ENCODE measurements at places on chromosomes 1 and 21.

- no peak for DNase-seq
Measured at GRCh38 chr1:26960625-26960966, 328 bp upstream of the KDF1 start.

GRCh38 chr1:89767618-89768017 lies 53.2 kb upstream of the LRRC8D start:
- DNase-seq = no peak

DNA sequence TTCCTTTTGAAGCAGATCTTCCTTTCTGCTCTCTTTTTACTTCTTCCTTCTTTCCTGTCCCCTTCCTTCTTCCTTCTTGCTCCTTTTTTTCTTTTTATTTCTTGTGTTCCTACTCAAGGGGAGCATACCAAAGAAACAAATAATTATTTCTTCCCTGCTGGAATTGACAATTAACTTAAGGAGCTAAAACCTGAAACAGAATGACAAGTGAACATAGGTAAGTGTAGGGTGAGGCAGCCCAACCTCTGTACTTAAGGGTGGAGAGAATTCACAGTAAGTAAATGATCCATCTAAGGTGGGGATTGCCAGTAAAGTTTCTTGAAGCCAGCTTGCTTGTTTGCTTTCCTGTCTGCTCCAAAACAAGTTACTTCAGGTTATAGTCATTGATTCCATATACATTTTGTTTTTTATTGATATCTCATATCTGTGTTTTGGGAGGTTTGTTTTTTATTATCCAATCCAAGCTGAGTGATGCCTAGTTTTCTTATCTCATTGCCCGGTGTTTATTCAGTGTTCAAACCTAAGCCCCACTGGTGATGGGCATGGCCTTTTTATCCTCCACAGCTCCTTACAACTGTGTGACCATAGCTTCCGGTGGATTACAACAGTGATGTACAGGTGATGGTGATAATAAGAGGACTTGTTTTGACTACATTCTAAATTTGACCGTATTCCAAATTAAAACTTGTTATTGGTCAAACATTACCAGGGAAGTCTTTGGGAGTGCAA lies 133.2 kb upstream of the IVNS1ABP start:
- DNase-seq = no peak

DNA sequence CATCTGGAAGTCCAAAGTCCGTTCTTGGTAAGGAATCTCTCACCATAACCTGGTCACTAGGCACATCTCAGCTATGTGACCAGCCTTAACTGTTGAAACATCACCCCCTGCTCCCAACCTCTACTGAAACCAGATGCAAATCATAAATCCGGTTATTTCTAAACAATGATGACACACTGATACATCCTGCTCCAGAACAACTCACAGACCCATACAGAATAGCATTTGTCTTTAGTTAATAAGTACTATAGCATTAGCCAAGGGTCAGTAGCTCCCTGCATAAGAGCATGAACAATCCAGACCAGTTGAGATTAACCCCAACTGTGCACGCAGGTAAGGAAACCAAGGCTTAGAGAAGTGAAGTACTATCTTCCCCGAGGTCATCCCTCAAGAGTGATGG lies 38.0 kb upstream of the KCTD3 start:
- no peak for DNase-seq

- DNase-seq = no peak
Measured at GRCh38 chr1:215031392-215031791, 51.1 kb upstream of the KCNK2 start.

- DNase-seq = no peak
Measured at GRCh38 chr1:10862743-10863335, 66.4 kb upstream of the CASZ1 start.

DNA sequence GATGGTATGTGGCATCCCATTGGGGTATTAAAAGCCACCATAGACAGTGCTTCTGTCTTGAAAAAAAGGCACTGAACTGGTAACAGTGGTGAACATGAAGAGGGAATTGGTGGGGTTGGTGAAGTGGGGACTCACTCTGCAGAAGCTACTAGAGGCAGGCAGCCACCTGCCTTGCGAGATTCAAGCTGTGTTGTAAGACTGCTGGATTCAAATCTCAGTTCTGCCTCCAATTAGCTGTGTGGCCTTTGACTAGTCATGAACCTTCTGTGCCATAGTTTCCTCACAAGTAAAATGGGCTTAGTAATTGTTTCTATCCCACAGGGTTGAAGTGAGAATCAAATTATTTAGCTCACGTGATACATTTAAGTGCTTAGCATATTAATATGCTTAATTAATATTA lies 16.6 kb upstream of the ELOA start:
- no peak for DNase-seq

DNA sequence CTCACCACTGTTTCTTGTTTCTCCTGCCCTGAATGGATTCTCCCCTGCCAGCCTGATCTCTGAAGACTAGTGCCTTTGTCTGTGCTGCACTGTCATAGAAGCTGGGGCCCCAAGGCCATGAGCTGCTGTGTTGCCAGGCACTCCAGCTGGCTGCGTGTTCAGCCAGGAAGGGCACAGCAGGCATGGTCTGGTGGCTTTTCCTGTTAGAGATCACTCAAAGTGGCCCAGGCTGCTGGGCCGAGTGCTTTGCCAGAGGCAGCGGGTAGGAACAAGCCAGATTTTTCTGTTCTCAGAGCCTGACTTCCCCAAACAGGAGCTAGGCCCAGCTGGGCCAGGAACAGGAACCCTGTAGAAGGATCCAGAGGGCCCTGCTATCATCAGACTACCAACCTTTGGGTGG lies 5.2 kb downstream of the ADPRS start:
- no peak for DNase-seq

- DNase-seq = no peak
Measured at GRCh38 chr1:209256766-209257350, 326.7 kb upstream of the CAMK1G start.

DNA sequence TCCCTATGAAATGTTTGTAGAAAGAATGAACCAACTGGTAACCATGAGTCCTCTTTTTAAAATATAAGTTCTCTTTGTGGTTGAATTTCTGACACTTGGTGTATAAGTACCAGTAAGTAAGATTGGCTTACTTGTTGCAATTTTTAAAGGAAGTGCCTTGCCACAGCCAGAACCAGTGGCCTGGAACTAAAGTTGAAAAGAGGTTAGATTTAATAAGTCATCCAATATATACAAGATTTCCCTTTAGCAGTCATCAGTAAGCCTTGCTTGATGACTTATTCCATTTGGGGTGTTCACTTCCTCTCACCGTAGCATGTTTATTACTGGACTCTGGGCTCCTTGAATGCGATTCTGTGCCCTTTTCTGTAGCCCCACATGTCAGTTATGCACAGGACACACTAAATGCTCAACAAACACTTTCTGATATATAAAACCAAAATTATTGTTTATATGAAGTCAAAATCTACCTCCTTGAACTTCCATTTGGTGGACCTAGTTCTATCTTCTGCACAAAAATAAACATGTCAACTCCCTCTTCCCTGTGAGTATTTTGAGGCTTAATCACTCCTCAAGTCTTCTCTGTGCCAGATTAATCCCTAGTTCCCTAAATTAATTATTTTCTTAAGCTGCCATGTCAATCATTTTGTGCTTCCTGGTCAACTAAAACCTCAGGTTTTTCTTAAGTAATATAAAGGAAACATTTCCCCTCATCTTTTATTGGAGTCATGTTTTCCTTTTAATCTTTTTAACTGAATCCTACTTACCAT lies 218.1 kb downstream of the ST6GALNAC3 start:
- DNase-seq = no peak

- peak; percentile 78 for DNase-seq
Measured at GRCh38 chr21:26405735-26406361, 167.2 kb downstream of the CYYR1 start.

GRCh38 chr1:31781756-31782371 lies 17.7 kb upstream of the ADGRB2 start:
- no peak for DNase-seq

GRCh38 chr1:41431490-41432350 lies 52.8 kb downstream of the EDN2 start:
- no peak for DNase-seq

- no peak for DNase-seq
Measured at GRCh38 chr1:151728151-151729054, 7.1 kb downstream of the RIIAD1 start.

GRCh38 chr1:192998536-192998935 lies 60.6 kb downstream of the UCHL5 start:
- DNase-seq = no peak

DNA sequence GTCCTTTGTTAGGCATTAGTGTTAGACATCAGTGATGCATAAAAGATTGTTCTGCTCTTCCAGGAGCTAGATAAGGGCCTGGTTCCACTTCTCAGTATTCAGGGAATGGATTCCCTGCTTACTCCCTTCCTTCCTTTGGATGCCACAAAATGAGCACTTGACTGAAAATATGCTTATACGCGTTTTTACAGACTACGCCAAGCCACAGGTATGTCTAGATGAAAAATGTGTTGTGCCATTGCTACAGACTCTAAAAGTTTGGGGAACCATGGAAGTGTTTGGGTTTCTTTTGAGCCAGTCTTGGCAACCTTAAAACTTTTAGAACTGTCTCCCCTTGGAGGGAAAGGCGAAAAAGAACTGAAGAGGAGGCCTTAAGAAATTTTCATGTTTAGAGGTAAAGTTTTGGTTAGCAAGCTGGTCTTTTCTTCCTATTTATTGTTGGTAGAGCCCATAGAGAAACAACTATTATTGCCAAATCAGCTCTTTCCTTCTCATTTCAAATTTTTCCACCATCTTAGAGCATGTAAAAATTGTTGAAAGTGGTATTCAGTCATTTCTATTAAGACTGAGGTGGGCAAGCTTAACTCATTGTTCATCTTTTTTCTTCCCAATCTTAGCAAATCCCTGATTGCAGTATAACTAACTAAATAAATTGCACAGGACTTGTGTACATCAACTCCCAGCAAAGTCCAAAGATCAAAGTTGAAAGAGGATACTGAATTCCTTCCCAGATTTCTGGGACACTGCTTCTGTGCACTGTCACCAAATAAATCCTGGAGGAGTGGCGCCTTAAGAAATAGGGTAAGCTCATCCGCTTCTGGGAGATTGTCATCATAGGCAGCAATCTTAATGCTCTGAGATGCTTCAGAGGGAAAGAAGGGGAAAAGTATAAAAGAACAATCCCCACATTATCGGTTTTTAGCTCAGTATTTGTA lies 18.9 kb downstream of the FGGY start:
- no peak for DNase-seq

DNA sequence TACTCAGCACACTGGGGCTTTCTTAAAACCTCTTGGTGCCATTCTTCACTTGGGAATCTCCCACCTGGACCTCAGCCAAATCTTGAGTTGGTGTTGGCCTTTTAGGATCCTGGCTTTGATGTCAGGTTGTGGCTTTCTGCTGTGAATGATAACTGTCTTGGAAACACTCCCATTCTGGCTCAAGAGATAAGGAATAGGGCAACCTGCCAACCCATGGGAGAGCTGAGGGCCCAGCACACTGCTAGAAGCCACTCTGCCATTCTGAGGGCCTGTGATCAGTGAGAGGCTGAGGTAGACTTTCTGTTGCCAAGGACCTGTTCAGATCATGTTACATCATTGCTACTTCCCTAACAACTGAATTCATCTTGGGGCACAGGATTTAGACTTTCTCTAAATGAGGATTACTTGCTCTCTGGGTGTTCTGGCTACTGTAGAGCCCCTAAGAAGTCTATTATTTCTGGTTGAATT lies 45.8 kb downstream of the TTC39A start:
- no peak for DNase-seq

GRCh38 chr1:48743480-48743879 lies 33.2 kb downstream of the BEND5 start:
- DNase-seq = no peak

- no peak for DNase-seq
Measured at GRCh38 chr1:27646676-27647075, 11.7 kb upstream of the FGR start.

DNA sequence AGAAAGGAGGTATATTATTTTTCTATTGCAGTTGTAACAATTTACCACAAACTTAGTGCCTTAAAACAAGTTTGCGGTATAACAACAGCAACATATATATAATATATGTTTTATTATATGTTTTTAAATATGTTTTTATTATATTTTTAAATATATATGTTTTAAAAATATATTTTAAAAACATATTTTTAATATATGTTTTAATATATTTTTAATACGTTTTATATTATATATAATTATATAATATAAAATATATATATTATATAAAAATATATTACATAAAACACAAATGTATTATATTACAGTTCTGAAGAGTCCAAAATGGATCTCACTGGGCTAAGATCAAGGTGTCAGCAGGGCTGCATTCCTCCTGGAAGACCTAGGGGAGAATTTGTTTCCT lies 27.5 kb upstream of the FNBP1L start:
- DNase-seq = no peak

- no peak for DNase-seq
Measured at GRCh38 chr1:46529031-46529630, 22.3 kb downstream of the KNCN start.

- DNase-seq = no peak
Measured at GRCh38 chr1:230458509-230458908, 32.4 kb upstream of the PGBD5 start.

GRCh38 chr1:66300972-66301451 lies 232.9 kb upstream of the SGIP1 start:
- DNase-seq = no peak

GRCh38 chr1:187744665-187745064 lies 915.9 kb downstream of the PLA2G4A start:
- no peak for DNase-seq

DNA sequence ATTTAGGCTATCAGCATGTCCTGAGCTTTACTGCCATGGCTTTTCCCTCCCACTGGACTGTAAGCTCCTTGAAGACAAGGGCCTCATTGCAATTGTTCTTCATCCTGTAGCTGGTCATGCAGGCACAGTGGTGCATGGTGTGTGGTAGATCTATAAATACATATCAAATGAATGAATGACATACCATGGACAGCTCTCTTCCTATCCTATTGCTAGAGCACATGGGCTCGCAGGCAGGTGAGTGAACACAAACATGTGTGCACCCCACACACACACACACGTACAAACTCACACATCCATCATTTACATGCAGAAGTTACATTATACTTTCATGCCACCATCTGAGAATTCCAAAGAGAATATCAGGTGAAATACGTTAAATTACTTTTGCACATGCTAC lies 172.9 kb upstream of the RUNX1 start:
- no peak for DNase-seq

GRCh38 chr1:9397997-9398526 lies 105.4 kb downstream of the SPSB1 start:
- no peak for DNase-seq

DNA sequence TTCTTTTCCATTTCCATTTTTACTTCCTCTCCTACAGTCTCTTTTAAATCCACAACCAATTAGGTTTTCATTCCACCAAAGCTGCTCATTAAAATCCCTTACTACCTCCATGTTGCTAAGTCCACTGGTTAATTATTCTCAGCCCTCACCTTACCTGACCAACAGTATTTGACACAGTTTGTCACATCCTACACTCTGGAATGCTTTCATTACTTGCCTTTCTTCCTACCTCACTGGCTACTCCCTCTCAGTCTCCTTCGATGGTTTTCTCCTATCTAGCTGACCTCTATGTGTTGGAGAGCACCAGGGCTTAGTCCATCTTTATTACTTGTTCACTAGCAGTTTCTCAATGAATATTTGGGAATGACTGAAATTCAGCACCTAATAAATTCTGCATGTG lies 78.6 kb downstream of the NME7 start:
- no peak for DNase-seq
